NCI-H2107 (cell line): ENCODE measurements at places on chromosomes 12 and 14.

DNA sequence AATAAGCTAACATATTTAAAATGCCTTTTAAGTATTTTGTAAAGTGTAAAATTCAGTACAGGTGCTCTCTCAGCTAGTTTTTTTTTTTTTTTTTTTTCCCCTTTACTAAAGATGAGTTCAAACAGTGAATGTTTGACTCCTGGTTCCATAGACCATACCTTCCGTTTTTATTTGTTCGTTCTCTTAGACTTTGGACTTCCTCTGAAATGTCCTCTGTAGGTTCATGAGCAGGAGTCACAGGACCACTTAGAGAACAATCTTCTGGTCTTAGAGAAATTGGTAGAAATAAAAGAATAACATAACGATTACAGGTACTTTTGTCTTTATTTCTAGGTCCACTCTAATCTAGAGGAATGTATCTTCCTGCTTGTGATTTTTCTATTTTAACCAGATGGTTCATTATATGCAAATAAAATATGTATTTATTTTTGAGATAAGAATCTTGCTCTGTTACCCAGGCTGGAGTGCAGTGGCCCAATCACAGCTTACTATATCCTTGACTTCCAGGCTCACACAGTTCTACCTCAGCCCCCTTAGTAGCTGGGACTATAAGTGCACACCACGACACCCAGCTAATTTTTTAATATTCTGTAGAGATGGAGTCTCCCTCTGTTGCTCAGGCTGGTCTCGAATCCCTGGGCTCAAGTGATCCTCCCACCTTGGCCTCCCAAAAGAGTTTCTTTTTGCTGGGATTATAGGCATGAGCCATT lies 25.8 kb downstream of the STYX start:
- DNase-seq, result no peak

GRCh38 chr12:104683831-104684503 lies 227.2 kb downstream of the CHST11 start:
- DNase-seq, result no peak

- no peak for DNase-seq
Observed at GRCh38 chr14:92624764-92625163, 111.2 kb downstream of the RIN3 start.

- DNase-seq, result no peak
Observed at GRCh38 chr14:26525085-26525484, 72.7 kb downstream of the NOVA1 start.

DNA sequence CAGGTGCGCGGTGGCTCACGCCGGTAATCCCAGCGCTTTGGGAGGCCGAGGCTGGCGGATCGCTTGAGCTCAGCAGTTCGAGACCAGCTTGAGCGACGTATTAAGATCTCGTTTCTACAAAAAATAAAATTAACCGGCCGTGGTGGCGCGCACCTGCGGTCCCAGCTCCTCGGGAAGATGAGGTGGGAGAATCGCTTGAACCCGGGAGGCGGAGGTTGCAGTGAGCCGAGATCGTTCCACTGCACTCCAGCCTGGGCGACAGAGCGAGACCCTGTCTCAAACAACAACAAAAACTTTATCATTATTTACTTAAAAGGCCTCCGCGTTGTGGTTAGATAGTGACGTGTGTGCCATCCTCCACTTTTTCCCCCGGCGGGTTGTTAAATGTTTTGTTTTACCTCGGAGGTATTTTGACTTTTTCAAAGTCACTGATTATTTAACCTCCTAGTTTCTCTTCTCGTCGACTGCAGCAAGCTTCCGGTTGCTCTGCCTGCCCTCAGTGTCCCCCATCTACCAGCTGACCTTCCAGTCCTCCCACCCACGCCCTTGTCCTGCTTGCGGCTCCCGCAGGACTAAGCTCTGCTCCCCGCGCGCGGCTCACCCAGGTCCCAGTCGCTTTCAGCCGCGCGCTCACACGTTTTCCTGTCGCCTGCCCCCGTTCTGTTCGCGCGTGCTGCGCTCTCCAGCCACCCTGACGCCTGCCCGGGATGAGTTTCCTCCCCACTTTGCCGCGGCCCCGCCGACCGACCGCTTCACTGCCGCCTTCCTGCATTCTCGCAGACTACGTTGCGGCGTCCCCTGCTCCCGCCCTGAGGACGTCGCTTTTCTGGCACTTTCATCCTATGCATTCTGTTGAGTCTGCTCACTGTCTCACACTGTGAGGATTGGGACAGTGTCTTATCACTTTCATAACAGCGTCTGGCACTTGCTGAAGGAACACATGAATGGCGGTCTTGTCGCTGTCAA lies 1.2 kb upstream of the SCAF11 start:
- DNase-seq, result peak; percentile 70

- DNase-seq, result no peak
Observed at GRCh38 chr14:76904740-76905569, 78.7 kb downstream of the LRRC74A start.

DNA sequence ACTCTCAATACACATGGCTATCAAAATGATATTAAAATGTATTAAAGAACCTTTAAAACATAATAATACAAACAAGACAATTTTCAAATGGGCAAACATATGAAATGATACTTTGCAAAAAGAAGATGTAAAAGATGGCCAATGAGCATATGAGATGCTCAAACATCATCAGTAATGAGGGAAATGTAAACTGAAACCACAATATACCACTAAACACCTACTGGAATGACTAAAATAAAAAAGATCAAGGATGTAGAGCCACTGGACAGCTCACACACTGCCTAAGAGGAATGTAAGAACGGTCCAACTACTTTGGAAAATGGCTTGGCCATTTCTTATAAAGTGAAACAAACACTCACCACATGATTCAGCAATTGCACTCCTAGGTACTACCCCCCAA lies 97.2 kb upstream of the BBS10 start:
- DNase-seq, result no peak

DNA sequence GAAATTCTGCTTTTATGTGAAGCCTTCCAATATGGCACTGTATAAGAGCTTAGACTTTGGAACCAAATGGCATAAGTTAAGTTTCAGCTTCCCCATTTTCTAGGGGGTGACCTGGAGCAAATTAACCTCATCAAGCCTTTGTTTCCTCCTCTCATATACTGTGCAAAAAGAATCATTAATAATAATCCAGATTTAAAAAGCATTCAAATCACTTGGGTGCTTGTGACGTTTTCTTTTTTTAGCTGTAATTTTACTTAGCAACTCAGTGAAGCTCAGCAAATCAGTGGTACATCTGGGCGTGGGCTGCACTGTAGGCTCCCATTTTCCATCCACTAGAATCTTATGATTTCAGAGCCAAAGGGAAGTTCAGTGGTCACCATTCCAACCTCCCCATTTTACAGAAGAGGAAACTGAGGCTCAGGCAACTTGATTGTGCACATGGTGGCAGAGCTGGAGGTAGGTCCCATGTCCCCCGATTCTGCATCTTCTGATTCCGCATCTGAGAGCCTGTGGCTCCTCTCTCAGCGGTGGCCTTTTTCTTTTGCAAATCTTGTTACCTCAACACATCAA lies 131.2 kb downstream of the SNAPC1 start:
- no peak for DNase-seq

GRCh38 chr12:52591521-52591920 lies 9.7 kb downstream of the KRT72 start:
- no peak for DNase-seq
